ENCODE measurements at places on chromosomes 1 and 21. TPM values are rescaled to one million over a fixed set of nuclear protein-coding genes. Genes with fewer than 3 reads are reported as not detected.

DNA sequence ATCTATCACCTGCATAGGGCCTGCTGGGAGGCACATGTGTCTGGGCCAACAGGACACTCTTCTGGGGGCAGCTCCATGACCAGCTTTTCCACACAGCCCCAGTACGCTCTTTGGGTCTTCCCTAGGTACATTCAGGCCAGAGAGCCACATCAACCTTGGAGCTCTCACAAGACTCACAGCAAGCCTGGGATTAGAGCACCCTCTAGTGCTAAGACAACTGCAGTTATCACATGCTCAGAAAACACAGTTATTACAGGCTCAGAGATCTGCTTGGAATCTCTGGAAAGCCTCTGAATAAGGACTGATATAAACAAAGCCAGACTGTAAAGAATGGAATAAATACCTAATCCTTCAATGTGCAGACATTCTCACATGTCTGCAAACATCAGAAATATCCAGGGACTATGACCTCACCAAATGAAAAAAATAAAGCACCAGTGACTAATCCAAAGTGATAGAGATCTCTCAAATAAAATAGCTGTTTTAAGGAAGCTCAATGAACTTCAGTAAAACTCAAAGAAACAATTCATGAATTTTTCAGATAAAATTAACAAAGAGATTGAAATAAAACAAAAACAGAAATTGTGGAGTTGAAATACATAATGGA, 563.9 kb upstream of the NR5A2 start:
- peak; percentile 26 for DNase-seq

- no peak for DNase-seq
These were observed 12.0 kb downstream of the SEMA6C start for GRCh38 chr1:151134396-151134795.

DNA sequence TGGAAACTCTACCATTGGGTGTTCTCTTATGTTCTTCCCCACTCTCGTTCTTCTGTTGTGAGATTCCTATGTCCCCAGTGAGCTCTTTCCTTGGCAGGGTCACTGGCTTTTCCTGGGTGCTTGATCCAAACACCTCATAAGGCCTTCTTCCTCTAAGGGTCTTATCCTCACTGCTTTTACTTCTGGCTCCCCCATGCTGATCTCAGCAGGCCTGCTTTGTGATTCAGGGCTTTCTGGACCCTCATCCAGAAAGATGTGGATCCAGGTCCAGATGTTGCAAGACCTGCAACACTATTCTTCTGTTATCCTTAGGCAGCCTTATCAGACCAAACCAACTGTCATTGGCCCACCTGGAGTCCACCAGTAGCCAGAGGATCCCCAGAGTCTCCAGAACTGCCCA, 11.2 kb upstream of the MYOG start:
- no peak for DNase-seq

DNA sequence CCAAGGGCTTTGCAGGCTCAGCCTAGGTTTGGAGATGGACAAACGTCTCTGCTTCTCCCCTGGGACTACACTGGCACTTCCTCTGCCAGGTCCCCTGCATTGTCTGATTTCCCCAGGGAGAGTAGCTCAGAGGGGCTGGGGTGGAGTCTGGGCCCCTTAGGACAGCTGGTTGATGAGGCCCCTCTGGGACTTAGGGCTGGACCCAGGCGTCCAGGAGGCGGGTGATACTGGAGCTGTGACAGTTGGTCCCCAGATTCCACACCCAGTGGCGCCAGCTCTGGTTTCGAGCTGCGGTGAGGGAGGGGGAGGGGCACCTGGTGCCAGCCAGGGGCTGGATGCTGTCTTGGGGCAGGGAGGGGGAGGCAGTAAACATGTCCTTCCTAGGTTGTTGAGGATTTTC, 7.4 kb upstream of the MEX3A start:
- no peak for DNase-seq

SORT1 gene
- total RNA-seq: 0.46 TPM

OR2G6 gene
- not detected for total RNA-seq

DNA sequence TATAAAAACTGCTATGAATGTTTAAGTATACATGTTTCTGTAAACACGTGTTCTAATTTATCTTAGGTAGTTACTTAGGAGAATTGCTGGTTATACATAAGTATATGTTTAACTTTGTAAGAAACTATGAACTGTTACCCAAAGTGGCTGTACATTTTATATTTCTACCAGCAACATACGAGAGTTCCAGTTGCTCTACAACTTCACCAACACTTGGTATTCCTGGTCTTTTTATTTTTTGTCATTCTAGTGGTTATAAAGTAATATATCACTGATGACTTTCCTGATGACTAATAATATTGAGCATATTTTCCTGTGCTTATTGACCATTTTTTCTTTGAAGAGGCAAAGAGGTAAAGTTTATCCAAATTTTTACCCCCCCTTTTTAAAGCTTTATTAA, 76.0 kb downstream of the KIAA0319L start:
- DNase-seq: no peak

DNA sequence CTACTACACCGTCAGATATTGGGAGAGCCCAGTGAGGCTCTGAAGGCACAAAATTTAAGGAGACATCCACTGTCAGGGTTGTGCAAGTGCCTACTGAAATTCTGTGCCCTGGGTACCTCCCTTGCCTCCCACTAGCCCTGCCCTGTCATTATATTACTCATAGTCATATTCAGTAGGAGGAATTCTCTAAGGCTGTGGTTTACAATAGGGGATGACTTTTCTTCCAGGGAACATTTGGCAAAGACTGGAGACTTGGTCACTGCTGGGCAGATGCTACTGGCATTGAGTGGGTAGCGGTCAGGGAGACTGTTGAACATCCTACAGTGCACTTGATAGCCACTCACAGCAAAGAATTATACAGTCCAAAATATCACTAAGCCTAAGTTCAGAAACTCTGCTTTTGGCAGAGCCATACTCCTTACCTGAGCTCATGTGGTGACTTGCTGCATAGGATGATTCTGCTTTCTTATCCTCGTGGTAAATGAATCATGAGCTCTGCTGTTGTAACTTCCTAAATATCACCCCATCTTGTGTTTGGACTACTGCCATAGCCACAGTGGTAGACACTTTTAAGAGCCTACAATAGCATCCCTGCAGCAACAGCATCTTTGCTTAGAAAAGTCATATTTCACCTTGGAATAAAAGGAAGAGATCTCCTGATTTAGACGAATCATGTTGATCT, 563.4 kb upstream of the PLXNA2 start:
- DNase-seq: peak; percentile 70

DNA sequence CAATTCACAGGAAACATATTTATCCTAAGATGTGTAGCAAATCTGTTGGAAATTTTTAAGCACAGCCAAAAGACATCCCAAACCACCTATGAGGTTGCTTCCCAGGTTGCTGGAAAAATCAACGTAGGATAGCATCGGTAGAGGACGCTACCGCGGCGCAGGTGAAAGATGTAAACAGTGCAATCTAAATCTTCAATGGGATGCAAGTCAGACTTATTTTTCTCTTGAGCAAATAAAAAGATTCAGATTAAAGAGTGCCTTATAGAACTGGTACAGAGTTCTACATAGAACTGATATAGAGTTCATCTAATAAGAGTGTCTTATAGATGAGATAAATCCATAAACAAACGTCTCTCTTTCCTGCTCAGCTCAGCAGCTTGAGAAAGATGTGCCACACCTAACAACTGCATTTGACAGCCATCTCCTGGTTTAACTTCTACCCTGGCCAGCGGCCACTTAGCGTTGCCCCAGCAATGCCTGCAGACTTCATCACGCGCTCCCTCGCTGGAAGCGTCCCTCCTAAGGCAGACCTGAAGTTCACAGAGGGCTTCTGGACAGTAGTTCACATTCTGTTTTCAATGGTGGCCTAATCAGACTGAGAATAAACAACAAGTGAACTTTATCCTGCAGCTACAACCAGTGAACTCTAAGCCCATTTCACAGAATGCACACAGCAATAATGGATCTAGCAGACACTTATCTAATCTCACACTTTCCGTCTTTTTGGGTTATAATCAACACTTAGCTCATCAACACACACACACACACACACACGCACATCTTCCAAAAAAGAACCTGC, 164.5 kb downstream of the TOMM20 start:
- DNase-seq: no peak

- DNase-seq: no peak
These were observed 4.1 kb downstream of the S100A2 start for GRCh38 chr1:153561466-153561985.

GRCh38 chr21:25999921-26000582, 170.5 kb downstream of the APP start:
- no peak for DNase-seq

DNA sequence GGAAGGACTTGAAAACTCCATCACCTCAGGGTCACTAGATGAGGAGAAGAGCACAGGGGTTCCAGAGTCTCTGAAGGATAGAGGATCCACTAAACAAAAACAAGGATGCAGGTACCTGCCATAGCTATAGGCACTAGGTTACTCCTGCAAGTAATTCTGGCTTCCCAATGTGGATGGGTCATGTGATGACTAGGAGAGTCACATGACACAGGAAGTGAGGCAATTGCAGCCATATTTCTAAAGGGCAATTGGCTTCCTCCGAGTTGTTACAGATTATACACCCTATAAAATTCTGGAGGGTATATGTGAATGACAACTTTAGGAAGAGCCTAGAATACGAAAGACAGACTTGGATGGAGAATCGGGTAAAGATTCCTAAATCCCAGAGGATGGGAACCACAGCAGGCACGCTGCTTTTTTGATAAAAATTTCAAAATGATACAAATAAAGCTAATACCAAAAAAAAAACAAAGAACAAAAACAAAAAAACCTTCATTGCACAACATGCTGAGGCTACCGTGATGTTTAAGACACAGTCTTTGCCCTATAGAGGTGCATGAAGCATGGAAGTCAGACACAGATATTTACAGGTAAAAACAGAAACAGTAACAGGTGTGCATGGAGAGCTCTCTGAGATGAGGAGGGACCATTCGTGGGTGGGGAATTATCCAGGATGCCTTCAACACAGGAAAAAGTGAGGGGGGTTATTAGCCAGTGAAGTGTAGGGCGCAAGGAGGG, 10.5 kb downstream of the MTX1 start:
- no peak for DNase-seq

FCGR3B gene
- total RNA-seq: not detected
